Chondrocyte (in vitro differentiated cells): ENCODE measurements at places on chromosomes 13 and 19.

DNA sequence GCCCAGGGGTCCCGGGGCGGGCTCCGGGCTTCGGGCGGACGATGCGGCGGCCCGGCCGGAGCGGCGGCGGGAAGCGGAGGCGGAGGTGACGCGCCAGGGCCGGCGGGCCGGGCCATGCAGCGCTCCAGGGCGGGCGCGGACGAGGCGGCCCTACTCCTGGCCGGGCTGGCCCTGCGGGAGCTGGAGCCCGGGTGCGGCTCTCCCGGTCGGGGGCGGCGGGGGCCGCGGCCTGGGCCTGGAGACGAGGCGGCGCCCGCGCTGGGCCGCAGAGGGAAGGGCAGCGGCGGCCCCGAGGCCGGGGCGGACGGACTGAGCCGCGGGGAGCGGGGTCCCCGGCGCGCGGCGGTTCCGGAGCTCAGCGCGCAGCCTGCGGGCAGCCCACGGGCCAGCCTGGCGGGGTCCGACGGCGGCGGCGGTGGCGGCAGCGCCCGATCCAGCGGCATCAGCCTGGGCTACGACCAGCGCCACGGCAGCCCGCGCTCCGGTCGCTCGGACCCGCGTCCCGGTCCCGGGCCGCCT lies 362 bp downstream of the WTIP start:
- DNase-seq, result peak; percentile 69

- no peak for DNase-seq
These were observed 22.1 kb downstream of the PLEKHF1 start for GRCh38 chr19:29687244-29687896.

DNA sequence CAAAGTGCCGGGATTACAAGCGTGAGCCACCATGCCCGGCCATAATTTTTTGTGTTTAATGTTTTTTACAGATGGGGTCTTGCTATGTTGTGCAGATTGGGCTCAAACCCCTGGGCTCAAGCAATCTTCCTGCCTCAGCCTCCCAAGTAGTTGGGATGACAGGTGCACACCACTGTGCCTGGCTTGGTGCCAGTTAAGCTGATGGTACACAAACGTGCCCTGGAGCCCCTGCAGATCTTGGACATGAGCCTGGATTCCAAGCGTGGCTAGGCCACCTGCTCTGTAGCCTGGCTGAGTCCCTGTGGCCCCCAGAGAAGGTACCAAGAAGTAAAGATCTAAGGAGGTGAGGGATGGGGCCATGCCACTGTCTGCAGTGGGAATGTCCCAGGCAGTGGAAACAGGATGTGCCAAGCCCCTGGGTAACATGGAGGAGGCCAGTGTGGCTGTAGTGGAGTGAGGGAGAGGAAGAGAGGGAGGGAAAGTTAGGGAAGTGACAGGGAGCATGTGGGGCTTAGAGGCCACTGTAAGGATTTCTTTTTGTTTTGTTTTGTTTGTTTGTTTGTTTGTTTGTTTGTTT lies 7.0 kb downstream of the PRODH2 start:
- DNase-seq, result no peak

DNA sequence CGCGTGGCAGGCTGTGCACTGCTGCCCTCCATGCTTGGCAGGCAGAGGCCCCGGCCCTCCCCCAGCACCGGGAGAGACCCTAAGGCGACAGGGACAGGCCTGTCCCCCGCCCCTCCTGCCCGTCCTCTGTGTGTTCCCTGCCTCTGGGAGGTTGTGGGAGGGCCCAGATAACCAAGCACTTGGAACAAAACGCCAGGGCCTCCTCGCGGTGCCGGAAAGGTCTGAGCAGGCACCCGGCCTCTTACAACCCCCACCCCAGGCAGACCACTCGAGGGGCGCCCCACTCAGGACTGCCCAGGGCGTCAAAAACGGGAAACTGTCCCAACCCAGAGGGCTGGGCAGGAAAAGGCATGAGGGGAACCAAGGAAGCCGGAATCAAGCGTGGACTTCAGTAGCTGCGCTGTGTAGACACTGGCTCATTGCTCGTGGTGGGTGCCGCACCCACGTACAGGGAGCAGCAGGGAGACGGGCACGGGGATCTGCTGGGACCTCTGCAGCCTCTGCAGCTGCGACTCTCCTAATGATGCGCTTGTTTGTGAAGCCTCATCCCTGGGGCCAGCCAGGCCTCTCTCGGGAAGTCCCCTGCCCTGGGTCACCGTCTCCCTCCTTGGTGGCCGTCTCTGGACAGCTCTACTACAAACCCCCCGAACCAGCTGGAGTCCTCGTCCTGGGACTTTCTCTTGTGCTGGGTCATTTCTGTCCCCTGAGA lies 20.0 kb downstream of the GNA11 start:
- DNase-seq, result peak; percentile 87
